Stimulated activated naive CD4-positive, alpha-beta T cell treated with Interleukin-2 at 50 U/mL for 16 hours (primary cell): ENCODE measurements at places on chromosomes 6 and 20.

DNA sequence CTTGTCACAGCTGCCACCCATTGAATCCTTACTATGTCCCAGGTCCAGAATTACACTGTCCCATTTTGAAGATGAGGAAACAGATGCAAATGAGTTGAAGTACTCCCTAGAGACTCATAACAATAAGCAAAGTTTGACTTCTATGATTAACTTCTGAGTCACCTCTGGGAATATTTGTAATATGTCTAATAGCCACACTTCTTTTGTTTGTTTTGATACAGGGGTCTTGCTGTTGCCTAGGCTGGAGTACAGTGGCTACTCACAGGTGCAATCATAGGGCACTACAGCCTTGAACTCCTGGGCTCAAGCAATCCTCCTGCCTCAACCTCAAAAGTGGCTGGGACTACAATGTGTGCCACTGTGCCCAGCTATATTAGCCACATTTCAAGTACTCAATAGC is 11.4 kb upstream of the SOX12 start:
- no peak for DNase-seq

DNA sequence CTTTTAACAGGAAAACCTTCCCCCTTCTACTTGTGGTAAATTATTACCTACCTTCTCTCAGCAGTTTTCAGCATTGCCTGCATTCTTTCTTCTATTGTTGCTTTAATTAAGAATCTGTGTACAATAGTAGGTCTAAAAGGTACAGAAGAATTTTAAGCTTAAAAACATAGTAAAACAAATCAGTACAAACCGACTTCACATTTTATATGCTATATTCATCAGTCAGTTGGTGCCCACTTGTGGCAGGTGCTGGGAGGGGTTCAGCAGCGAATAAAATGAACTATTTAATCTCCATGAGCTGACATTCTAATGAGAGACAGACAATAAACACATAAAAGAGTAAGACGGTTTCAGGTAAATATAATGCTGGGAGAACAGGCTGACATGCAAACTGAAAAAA is 73.4 kb upstream of the FBXO30 start:
- DNase-seq = no peak

GRCh38 chr6:71478834-71479541 is 190.4 kb downstream of the OGFRL1 start:
- DNase-seq = no peak

DNA sequence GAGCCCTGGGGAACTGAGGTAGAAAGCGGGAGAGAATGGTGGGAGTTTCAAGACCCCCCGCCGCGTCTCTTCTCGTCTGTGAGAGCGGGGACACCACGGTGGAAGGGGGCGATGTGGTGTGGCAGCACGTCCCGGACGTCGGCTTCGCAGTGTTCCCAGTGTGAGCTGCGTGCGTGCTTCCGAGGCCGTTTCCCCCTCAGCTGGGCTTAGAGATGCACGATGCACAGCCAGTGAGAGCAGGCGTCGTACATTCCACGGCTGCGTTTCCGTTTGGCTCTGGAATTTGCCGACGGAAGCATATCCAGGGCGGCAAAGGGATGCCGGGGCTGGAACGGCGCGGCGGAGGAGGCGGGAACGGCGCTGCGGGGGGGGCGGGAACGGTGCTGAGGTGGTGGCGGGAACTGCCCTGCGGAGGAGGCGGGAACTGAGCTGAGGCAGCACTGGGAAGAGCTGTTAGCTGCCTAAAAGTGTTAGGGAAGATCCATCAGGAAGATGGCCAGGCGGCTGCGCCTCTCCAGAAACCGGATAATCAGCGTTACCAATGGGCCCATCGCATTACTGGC is 37.7 kb downstream of the KIF25 start:
- DNase-seq = no peak

DNA sequence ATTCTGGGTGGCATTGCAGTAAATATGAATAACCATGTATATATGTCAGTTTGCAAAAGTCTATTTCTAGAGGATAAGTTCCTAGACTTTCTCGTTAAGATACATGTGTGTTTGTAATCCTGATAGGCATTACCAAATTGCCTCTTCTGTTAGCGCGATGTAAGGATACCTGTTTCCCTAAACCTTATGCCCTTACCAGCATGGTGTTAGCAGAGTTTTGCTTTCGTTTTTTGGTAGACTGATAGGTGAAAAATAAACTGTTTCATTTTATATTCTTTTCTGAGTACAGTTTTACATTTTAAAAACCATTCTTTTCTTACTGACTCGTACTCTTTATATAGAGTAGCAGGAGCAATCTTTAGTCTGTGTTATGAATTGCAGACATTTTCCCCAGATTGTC is 32.3 kb downstream of the SNX9 start:
- no peak for DNase-seq

GRCh38 chr6:46983007-46983411 is 59.1 kb downstream of the ADGRF1 start:
- no peak for DNase-seq

GRCh38 chr6:114377881-114378280 is 35.1 kb upstream of the HS3ST5 start:
- no peak for DNase-seq

GRCh38 chr6:81793821-81794475 is 41.5 kb upstream of the TENT5A start:
- no peak for DNase-seq

GRCh38 chr6:140003217-140003616 is 628.8 kb upstream of the CITED2 start:
- no peak for DNase-seq

DNA sequence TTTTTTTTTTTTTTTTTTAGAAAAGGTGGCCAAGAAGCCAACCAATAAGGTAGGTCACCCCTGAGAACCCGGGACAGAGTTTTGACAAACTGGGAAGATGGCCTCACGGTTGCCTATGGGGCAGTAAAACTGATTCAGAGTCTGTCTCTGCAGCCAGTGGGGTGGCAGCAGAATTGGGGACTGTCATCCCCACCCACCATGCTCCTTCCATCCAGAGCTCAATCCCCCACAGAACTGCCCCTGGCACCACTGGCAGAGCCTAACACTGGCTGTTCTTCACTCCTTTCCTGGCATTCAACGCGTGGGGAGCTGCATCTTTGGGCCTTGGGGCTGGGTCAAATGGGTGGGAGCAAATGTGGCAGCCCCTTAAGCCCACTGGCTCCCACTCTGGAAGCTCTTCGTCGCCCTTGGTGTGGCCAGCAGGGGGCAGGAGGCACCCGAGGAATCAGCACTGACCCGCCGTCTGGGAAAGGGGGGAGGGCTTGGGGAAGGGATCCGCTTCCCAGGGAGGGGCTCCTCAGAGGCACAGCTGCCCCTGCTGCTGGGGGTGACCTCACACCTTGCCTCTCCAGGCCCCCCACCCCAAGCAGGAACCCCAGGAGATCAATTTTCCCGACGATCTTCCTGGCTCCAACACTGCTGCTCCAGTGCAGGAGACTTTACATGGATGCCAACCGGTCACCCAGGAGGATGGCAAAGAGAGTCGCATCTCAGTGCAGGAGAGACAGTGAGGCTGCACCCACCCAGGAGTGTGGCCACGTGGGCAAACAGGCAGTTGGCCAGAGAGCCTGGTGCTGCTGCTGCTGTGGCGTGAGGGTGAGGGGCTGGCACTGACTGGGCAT is 10.4 kb downstream of the CD40 start:
- no peak for DNase-seq

DNA sequence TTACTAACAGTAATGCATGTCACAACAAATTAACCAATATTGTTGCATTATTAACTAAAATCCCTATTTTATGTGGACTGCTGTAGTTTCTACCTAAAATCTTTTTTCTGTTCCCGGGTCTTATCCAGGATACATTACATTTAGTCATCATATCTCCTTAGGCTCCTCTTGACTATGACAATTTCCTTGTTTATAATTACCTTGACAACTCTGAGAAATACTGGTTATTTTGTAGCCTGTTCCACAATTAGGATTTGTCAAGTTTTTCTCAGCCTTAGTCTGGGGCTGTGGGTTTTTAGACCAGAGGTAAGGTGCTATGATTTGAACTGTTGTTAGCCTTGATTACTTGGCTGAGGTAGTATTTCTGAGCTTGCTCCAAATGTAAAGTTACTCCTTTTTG is 3.7 kb downstream of the FBXO5 start:
- DNase-seq = no peak

DNA sequence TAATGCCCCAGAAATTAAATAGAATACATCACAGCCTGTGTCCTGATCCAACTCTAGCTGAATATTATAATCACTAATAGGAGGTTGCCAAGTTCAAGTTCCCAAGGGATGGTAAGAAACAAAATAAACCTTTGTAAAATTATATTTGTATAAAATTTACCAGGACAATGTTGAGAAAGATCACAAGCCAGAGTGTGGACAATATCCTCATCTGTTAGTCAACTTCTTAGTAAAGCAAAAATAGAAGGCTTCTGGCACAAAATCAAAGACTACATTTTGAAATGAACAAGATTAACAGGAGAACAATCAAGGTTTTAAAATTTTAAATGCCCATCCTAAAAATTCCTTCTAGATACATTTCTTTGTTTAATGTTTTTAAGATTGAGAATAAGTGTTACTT is 290.4 kb upstream of the HSF2 start:
- no peak for DNase-seq

- no peak for DNase-seq
Observed at GRCh38 chr20:13101706-13102105, 92.9 kb downstream of the SPTLC3 start.

DNA sequence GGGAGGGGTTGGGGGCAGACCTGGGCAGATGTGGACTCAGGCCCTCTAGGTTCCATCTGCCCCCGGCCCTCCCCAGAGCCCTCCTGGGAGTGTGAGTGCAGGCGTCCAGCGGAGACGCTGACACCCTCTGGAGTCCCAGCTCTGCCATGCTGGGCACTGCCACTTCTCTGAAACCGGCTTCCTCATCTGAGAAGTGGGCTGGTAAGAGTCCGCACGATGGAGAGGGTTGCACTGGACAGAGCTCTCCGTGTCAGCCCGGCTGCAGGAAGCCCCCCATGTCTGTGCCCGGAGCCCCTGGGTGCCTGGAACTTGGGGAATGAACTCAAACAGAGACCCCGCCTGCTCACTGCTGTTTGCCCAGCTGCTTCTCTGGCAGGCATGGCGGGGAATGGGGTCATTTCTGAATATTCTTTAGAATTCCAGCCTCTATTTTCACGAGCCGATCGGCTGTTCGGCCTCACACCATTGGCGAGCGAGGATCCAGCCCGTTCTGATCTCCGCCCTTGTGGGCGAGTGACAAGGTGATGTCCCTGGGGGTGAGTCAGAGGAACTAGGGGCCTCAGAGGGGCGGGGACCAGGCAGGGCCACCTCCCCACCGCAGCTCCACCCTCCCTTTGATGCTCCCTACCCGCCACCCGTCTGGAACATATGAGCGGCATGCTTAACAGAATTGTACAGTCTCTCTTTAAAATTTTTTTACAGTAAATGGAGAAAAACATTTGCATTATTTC is 47.8 kb upstream of the GATA5 start:
- peak; percentile 75 for DNase-seq

DNA sequence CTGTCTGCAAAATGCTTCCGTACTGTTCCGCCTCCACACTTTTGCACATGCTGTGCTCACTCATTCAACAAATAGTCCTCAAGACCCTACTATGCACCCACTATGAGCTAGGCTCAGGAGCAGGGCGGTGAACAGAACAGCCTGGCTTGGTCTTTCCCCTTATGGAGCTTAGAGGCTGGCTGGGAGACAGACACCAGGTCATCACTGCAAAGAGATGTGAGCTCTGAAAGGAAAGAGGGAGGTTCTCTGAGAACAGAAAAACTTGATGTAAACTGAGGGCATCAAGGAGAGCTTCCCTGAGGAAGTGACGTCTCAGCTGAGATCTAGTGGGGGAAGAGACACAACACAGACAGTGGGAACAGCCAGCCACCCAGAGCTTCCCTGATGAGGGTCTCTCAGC is 31.0 kb upstream of the TGM2 start:
- no peak for DNase-seq

GRCh38 chr6:155954149-155954548 is 498.5 kb upstream of the NOX3 start:
- DNase-seq = no peak

GRCh38 chr6:129749749-129750120 is 39.8 kb upstream of the ARHGAP18 start:
- DNase-seq = no peak

DNA sequence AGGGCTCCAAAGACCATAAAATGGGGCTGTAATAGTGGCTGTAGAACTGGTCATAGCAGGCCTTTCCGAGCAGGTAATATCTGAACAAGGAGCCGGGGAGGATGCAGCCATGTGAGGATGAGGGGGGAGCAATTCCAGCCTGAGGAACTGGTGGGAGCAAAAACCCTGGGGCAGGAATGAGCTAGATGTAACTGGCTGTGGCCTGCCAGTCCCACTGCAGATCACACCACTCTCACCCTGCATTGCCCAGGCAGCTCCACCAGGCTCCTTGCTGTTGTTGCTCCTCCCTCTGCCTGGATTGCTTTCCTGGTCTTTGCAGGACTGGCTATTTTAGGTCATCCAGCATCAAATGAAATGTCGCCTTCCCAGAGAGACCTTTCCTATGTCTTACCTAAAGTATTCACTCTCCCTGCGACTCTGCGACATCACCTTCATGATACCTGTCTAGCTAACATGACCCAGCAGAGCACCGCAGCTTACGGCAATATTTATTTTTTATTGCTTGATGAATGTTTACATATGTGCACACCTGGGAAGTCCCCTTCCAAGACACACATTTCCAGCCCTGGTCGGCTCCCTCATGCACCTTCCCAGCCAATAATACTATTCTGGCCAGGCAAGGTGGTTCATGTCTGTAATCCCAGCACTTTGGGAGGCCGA is 2.4 kb upstream of the ZFP64 start:
- no peak for DNase-seq

DNA sequence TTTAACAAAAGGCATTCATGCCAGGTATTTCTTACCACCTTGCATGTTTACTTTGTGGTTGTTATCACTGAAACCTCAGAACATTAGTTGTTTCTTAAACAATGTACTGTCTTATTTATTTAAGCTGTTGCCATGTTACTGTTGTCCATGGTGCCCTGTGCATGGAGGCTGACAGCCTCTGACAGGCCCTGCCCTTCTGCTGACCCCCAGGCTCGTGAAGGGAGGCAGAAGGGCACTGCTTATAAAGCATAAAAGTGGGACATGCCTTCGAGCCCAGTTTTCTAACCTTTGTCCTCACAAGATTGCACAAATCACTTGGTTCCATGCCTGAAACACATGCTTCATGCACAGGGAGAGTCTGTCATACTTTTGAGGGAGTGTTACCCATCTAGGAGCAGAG is 46.7 kb upstream of the CLIC5 start:
- no peak for DNase-seq

GRCh38 chr6:89508755-89509563 is 76.0 kb downstream of the ANKRD6 start:
- DNase-seq = no peak

GRCh38 chr6:103507052-103507451 is 1352.7 kb downstream of the HACE1 start:
- DNase-seq = no peak

- no peak for DNase-seq
Observed at GRCh38 chr6:43903739-43904290, 133.8 kb downstream of the VEGFA start.

DNA sequence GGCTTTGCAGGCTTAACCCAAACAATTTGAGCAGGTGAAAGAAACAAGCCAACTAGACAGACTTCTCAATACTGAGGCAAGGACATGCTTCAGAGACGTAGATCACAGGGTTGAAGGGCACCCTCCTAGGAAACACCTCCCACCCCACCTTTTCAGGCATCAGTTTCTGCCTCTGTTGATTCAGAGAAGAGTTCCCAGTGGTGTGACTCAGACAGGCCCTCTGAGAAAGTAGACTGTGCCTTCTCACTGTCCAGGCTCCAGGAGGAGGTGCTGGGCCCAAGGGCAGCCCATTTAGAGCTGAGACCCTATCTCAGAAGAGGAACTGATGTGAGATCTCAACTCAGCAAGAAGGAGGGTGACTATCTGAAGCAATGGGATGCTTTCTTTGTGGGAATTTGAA is 108.1 kb downstream of the FAM50B start:
- no peak for DNase-seq
